GM23338 (cell line): ENCODE measurements at places on chromosomes 2 and 18. TPM values are rescaled to one million over a fixed set of nuclear protein-coding genes. Genes with fewer than 3 reads are reported as not detected.

Gene CDH2
- 36.9 and 42.6 TPM in 2 replicates for total RNA-seq

Gene AKAIN1
- not detected in 2 replicates for total RNA-seq

Gene HOXD13
- 0.47 TPM in 1 of 2 replicates, not detected in the other for total RNA-seq

Gene HOXD8
- total RNA-seq = not detected in 2 replicates

Gene GATA6
- total RNA-seq = not detected in 2 replicates

Gene MRPL19
- 65.5 and 85.5 TPM in 2 replicates for total RNA-seq

Gene RAB6D
- total RNA-seq = not detected in 2 replicates

Gene FEV
- total RNA-seq = not detected in 2 replicates

GRCh38 chr2:203340791-203341487, 12.7 kb downstream of the ABI2 start:
- DNase-seq = peak; percentile 91

DNA sequence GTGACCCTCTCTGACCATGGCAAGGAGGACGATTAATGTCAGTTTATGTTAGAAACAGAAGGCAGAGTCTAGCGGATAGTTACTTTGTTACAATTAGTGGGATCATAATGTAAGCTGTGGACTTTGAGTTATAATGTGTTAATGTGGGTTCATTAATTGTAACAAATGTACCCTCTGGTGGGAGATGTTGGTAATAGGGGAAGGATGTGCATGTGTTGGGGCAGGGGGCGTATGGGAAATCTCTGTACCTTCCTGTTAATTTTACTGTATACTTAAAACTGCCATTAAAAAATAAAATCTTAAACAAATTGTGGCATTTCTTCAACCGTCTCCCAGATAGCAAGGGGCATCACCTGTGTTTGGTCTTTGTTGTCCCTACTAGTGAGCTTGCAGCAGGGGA, 4.8 kb downstream of the UBE2F start:
- DNase-seq = no peak

GRCh38 chr2:184530239-184530638, 68.1 kb upstream of the ZNF804A start:
- no peak for DNase-seq

DNA sequence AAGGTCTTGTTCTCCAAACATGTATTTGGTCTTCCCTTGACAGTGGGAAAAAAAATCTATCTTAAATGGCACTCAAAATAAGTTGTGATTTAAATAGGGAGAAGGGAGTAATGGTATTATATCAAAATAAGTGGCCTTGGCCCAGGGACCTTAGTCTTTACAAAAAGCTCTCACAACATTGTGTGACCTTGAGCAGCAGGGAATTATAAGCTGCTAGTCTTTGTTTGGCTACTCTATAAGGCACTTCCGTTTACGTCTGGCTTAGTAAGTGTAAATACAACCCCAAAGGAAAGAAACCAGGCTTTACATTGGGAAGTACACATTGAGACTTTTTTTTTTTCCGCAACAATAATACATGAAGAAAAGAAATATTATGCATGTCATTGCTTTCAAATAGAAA, 734.0 kb upstream of the LINC00305 start:
- DNase-seq = no peak

DNA sequence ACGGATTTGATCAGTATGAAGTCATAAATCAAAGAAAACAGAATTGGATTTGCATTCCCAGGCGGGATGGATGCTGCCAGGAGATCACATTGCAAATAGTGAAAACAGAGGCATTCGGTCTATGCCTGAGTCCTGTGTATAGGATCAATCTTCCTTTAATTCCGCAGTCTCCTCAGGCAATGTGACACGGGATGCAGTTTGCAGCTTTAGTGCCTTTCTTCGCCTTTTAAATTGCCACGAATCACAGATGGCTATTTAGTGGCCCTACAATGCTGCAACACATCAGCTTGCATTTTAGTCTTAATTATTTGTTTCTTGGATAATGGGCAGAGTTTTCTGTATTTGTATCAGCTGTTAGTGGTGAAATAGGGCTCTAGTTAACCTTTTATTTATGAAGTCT, 6.8 kb downstream of the ADCYAP1 start:
- DNase-seq = no peak

DNA sequence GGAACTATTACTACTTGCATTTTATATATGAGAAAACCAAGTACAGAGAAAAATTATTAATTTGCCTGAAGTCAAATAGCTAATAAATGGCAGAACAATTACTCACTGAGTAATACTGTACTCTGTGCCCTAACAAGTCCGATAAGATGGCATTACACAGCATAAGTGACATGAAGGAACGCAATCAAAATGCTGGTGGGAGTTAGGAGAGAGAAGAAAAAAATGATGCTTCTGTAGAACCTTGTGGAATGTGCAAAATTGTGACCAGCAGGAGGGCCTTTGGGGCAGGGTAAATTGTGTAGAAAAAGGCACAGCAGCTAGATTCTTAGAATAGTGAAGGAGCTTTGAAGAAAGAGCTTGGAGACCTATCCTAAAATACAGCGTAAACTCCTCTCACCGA, 32.9 kb downstream of the EPHA4 start:
- peak; percentile 11 for DNase-seq

GRCh38 chr18:46035696-46036680, 36.1 kb downstream of the PSTPIP2 start:
- no peak for DNase-seq

GRCh38 chr2:237558961-237559641, 7.3 kb upstream of the PRLH start:
- no peak for DNase-seq

DNA sequence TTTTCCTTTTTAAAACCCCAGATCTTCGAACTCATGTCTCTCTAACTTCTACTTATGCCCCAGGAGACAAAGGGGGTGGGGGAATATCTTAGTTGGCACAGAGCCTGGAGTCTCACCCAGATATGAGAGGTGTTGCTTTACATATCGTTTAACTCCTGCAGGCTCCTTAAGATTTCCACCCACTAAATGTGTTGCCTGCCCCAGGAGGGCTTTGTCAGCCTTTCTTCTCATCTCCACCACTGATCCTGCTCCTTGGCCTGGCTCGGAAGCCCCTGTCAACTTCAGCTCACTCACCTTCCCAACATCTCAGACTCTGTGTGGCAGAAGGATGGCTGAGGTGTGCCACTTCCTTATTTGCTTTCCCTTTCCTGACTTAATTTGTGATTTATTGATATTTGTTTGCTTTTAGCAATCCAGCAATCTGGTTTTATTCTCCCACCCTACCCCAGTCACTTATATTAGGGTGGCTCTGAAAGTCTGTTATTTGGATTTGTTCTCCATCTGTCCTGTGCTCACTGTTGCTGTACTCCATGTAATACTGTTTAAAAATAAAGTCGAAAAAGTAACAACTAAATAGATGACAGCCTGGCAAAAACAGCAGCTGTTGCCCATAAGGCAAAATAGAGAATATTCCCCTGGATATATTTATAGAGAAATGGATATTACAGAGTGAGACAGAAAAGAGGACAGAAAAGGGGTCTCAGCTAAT, 200.6 kb downstream of the ZBTB7C start:
- no peak for DNase-seq

DNA sequence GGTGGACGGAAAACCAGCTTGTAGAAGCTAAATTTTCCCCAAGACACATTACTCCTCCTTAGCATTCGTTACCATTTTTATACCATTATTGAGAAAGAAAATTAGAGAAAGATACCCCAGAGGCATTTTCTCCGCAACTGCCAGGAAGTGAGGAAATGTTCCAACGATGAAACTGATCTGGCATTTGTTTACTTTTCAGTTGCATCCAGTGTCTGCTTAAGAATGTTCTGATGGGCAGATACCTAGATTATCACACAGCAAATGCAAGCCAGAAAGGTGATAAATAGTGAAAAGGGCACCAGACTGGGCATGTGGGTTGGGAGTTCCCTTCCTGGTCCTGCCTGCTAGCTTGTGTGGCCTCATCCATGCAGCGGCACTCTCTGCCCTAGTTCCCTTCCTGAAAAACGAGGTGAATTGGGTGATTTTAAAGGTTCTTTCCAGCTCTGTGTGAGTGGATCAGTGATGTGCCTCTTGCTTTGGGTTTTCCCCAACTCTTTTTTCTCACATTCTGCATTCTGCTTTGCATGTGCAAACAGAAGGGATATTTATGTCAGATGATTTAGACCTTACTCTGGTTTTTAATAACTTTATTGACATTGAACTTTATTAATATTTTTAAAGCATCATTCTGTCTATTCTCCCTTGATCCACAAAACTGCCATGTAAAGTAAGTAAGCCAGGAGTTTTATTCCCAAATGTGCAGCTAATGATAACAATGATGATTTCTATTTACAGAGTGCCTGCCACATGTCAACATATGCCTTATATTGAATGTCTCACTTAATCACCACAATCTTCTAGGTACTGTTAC, 139.6 kb downstream of the INSIG2 start:
- DNase-seq = no peak

DNA sequence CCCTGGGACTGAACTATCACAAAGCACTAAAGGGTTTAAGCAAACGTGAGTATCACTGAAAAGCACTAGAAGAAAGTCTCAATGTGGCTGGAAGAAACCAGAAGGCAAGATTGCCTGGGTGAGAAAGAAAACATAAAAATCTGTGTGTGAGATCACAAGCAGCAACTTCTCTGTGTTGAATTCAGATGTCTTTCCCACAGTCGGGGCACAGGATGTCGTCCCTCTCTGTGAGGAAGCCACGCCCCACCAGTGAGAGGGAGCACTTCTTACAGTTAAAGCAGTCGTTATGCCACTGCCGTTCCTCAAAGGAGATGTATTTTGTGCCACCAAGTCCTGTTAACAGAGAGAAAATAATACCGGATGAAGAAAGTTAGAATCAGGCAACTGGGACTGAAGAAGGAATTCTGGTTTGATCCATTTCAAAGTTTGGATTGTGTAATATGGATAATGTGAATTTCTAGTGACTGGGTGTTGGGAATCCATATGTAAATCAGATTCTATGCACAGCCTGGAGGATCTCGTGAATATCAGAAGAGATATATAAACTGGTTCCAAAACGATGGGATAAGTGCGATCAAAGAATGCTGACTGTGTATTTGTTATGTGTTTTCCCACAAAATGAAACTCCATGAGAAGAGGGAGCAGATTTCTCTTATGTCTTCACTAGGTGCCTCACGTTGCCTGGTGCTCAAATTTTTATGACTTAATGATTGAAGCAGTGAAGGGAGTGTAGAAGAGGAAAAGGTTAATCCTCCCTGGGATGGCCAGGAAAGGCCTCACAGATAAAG, 24.0 kb downstream of the C2orf49 start:
- DNase-seq = no peak

- DNase-seq = no peak
Observed at GRCh38 chr2:62415019-62415431, 91.0 kb downstream of the TMEM17 start.

DNA sequence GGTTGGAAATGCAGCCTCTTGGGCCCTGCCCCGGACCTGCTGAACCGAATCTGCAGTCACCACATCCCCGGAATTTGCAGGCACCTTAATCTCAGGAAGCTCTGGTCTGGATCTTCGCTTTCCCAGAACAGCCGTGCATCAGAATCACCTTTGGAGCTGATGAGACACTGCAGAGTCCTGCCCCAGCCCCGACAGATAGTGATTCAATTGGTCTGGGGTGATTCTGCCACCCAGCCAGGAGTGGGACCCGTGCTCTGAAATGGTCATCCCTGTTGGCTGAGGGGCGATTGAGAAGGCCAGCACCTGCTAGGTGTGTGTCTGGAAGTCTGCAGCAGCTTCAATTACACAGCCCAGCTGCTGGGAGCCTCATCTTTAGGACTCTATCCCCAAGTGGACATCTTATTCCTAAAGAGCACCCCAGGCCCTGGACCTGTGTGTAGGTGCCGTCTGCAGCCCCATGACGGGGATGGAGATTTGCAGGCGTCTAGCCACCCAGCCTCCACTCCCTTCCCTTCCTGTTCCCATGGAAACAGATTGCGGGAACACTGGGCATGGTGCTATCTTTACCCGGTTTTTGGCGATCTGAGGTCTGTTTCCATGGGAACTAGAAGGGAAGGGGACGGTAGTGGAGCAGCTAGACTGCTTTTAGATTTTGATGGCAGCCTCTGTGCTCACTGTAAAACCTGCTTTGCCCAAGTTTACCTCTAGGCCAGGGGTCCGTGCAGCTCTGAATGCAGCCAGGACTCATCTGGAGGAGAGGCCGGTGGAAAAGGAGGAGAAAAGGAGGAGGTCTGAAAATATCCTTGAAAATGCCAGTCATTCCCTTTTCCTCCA, 156.1 kb downstream of the LDLRAD4 start:
- peak; percentile 38 for DNase-seq

DNA sequence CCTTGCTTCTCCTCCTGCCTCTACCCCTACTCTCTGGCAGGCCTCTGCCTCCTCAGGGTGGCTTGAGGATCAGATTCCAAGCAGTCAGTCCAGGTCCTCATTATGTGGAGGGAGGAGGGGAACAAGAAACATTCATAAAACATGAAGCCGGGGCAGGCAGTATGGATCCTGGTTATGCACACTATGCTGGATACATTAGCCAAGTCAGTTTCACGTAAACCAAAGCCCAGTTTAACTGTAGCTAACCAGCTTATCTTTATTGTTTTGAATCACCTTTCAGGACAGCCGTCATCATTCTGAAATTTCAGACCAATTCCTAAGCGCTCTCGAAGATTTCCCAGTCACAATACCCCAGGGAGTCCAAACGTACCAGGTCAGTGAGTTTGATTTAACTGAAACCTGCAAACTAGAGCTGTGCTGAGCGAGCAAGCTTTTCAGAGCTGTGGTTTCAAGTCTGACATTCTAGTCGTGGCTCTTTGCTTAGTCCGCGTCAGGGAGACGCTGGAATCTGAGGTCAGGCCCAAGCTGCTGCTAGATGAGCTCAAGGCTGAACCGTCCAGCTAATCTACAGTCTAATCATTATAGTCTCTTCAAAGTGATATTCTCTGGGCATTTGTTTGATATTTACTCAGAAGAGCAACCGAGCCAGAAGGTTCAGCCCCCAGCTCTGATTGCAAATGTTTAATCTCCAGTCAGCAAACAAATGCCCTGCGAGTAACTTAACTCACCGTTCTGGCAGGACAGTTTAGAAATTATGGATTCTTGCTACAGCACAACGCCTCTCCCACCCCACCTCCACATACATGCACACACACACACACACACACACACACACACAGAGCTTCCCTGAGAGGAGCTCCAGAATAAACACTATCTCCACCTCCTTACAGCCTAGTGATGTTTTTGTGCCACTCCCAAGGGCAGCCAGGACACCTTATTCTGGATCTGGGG, 63.8 kb upstream of the BZW1 start:
- no peak for DNase-seq

GRCh38 chr2:207385903-207386302, 143.9 kb upstream of the CREB1 start:
- no peak for DNase-seq

DNA sequence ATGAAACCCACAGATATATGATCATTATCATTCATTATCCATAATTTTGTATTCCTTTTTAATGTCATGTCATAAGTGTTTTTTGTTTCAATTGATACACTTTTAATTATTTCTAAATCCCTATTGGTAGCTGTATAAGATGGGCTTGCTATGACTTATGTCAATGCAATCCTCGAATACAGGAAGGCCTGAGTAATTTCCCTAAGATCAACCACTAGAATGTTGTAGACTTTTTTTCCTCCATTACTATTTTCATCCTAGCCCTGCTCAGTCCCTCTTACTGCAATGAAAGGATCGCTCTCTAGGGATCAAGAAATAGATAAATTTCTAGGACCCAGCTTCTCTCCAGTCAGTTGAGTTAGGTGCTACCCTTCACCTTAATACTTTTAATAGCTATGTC, 186.3 kb downstream of the KCNE4 start:
- no peak for DNase-seq
